ENCODE measurements at places on chromosomes 4 and X. TPM values are rescaled to one million over a fixed set of nuclear protein-coding genes. Genes with fewer than 3 reads are reported as not detected.

- H3K27ac ChIP-seq, result no peak overlapping the region
- no peak overlapping the region for H3K4me3 ChIP-seq
- no peaks in the 10 kb centered on the region for H3K36me3 ChIP-seq
- no peaks in the 10 kb centered on the region for H3K4me1 ChIP-seq
Measured at GRCh38 chr4:77927991-77928925, 65.6 kb downstream of the MRPL1 start.

LAGE3 gene
- total RNA-seq, result 19.3 TPM

DNA sequence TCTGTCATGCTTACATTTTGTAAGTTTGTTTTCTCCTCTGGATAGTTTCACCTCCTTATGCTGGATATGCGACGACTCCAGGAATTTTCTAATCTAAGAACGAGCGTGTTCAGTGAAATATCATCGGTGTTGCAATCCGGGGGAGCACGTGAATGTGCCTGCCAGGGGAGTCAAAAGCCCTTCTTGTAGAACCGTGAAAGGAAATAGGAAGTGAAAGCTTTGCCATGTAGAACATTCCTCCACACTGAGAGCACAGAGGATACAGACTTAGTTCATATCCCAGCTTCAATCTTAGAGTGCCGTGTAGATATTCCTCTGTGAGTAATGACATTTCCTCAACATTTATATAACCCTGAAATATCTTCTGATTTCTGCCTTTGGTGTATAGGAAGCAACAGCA lies 121.2 kb downstream of the VEGFC start:
- no peaks in the 10 kb centered on the region for H3K27me3 ChIP-seq
- no peak overlapping the region for H3K27ac ChIP-seq

IGFBP7 gene
- not detected for total RNA-seq

ARHGEF6 gene
- total RNA-seq, result 83.4 TPM
